ENCODE measurements at places on chromosomes 16 and 17.

GRCh38 chr17:43879723-43880419, 27.5 kb downstream of the MPP2 start:
- no peak for DNase-seq

GRCh38 chr16:67236563-67237395, 9.8 kb downstream of the TMEM208 start:
- DNase-seq, result no peak

DNA sequence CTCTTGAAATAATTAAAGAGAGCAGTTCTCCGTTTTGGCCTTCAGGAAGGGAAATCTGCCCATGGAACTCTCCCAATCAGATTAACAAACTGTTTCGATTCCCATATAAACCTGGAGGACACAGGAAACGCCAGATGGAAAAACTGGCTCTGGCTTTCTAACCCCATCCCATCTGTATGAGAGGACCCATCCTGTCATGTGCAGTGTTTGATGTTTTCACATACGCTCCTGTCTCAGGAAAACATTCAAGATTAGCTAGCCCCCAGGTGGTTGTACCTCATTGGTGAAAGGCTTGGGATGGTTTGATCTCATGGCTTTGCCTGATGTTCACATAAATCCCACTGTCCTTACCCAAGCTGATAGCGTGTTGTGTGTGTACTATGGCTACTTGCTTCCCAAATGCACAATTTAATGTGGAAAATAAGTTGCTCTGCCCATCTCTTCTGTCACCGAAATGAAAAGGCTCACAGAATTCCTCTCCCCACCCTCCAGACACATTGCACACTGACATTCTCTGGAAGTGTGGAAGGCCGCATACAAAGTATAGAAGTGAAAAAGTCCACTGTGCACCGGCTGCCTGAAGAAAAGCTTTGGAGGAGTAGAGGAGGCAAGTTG, 18.2 kb upstream of the ERN1 start:
- DNase-seq, result no peak

- no peak for DNase-seq
These were observed 626.3 kb downstream of the KCNJ2 start for GRCh38 chr17:70795620-70796019.

- no peak for DNase-seq
These were observed 970 bp upstream of the TRAF7 start for GRCh38 chr16:2154533-2155090.

DNA sequence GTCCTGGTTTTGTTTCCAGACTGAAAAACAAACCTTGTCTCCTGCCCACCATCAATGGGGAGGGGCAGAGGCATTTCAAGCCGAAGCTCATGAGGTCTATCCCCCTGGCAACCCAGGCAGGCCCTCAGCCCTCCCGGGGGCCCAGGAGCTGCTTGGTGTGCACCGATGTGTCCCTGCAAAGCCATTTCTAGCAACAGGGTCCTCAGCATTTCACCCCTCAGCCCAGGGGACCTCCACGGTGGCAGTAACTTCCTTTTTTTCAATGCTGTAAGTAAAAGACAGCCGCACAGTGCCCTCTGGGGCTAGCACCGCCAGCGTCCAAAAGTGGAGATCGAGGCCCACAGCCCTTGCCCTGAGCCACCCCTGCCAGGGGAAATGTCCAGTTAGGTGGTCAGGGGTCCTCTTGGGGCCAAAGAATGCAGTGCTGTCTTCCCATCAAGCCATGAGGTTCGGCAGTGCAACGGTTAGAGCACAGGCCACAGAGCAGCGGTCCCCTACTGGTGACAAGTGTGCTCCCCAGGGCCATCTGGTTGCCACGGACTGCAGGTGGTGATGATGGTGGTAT, 79.9 kb downstream of the LITAF start:
- no peak for DNase-seq

- DNase-seq, result no peak
These were observed 33.5 kb downstream of the CEP95 start for GRCh38 chr17:64540118-64540776.

GRCh38 chr17:17725752-17726457, 44.6 kb downstream of the RAI1 start:
- no peak for DNase-seq

GRCh38 chr17:65489413-65490155, 71.9 kb downstream of the AXIN2 start:
- DNase-seq, result no peak

DNA sequence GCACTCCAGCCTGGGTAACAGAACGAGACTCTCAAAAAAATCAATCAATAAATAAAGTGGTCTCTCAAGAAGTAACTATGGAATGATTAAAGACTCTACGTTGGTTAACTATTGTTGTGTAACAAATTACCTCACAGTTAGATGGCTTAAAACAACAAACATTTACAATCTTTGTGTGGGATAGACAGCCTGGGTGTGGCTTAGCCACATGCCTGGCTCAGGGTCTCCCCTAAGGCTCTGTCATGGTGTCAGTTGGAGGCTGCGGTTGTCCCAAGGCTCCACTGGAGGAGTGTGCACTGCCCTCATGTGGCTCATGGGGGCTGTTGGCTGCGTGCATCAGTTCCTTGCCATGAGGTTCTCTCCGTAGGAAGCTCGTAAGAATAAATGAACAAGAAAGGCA, 294.5 kb downstream of the SNX29 start:
- DNase-seq, result no peak

GRCh38 chr17:59856859-59857794, 35.6 kb downstream of the TUBD1 start:
- DNase-seq, result no peak

- DNase-seq, result no peak
These were observed 57.2 kb upstream of the NLK start for GRCh38 chr17:27985306-27985705.

- no peak for DNase-seq
These were observed 43.8 kb upstream of the NDRG4 start for GRCh38 chr16:58456193-58456592.

- DNase-seq, result no peak
These were observed 26.0 kb upstream of the GOSR2 start for GRCh38 chr17:46896991-46897390.

GRCh38 chr16:1347286-1347855, 4.3 kb downstream of the TSR3 start:
- DNase-seq, result no peak

GRCh38 chr16:88369447-88370008, 13.2 kb upstream of the ZNF469 start:
- no peak for DNase-seq
